ENCODE measurements at places on chromosomes 1 and 21.
A peak's percentile ranks its signal among the peaks of the same experiment; 100 is the strongest.

- no peak for DNase-seq
Observed at GRCh38 chr21:41426676-41427404, 801 bp downstream of the MX1 start.

DNA sequence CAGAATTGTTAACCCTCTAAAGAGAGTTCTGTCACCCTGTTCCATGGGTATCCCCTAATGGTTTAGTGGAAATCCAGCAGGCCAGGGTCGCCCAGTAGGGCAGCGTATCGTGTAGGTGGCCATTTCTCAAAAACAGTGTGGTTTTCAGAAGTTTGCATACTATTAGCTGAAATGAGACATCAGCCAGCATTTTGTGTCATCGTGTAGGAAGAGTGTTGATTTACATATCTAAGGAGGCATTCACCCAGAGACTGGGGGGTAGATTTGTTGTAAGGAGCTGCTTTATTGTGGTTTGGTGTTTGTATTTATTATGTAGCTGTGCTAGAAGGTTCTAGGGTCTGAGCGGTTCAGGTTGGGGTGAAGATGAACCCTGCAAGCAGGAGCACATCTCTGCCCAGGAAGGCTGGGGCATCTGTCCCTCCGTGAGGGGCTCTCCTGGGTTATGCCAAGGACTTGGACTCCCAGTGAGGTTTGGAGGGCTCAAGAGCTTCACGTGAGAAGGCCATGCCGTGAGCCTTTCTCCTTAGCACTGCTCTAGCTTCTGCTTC, 174.4 kb downstream of the PGBD5 start:
- DNase-seq, result no peak

- DNase-seq, result no peak
Observed at GRCh38 chr1:44228218-44228617, 14.9 kb downstream of the DMAP1 start.

- no peak for DNase-seq
Observed at GRCh38 chr21:39104911-39105310, 78.3 kb downstream of the PSMG1 start.

GRCh38 chr1:209618756-209619420, 33.3 kb downstream of the LAMB3 start:
- no peak for DNase-seq

GRCh38 chr1:229579059-229579673, 20.7 kb upstream of the ABCB10 start:
- DNase-seq, result peak; percentile 52

DNA sequence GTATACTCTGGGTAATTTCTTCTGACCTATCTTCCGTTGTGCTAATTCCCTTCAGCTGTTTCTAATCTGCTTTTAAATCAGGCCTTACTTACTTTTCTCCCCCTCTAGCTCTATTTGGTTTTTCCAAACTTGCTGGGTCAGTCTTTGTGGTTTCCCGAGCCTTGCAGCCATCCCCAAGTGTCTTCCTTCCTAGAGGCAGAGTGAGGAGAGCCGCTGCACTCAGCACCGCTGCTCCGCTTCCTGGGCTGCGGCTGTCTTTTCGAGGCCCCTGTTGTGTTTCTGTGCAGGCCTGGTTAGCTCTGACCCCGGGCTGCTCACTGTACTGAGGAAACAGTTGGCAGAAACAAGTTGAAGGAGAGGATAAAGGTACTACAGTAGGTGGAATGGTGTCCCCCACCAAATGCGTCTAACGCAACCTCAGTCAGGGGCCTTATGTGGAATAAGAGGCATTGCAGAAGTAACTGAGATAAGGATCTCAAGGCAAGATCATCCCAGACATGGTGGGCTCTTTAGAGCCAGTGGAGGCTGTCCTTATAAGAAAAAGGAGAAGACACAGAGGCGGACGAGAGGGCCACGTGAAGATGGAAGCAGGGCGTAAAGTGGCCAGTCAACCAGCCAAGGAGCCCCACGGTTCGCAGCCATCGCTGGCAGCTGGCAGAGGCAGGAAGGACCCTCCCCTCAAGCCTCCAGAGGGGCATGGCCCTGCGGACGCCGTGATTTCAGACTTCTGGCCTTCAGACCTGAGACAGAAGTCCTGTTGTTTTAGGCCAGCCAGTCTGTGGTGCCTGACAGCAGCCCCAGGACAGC, 10.5 kb downstream of the WNT9A start:
- DNase-seq, result no peak

DNA sequence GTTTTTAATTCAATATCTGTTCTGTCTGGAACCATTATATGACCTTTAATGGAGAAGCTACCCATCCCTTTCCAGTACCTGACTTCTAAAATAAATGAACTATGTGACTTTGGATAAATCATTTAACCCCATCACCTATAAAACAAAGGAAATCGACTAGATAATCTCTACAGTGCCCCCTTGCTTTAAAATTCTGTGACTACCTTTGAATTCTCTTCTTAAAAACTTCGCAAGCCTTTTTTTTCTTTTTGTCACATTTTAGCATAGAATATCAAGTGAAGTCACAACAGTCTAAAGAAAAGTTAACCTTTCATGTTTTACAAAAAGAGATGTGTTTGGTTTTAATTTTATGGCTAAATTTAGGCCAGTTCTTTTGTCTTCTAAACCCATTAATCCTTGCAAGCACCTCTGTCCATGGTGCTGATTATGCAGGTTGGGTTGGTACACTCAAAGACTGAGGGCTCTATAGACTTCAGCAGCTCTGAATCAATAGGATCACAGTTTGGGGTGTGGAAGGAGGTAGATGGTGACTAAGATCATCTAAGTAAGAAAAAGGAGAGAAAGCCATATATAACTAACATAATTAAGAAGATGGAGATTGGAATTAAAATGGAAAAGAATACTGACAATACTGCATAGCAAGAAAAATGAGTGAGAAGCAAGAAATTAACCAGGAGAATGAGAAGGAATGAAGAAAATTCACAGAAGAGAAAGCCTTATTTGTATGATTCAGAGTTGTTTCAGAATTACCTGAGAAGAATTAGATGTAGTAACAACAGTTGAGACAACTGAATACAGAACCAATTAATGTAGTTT, 59.2 kb downstream of the TBX15 start:
- DNase-seq, result peak; percentile 56

- no peak for DNase-seq
Observed at GRCh38 chr21:16538936-16539440, 809.2 kb downstream of the USP25 start.

DNA sequence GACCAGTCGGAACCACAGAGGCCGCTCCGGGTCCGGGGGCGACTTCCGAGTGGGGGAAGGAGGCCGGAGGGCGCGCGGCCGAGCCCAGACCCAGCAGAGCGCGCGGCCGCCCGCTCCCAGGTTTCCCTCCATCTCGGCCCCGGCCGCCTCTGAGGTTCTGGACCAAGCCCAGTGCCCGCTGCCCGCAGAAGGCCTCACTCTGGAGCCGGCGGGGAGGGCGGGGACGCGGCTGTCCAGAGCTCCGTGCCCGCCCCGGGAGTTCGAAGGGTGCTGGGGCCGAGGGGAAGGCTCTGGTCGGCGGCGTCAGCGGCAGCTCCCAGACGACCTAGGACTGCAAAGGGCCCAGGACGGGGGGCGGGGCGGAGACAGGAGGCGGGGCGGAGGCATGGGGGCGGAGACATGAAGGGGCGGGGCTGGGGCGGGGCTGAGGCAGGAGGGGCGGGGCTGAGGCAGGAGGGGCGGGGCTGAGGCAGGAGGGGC, 48.0 kb upstream of the SLC19A1 start:
- peak; percentile 68 for DNase-seq

DNA sequence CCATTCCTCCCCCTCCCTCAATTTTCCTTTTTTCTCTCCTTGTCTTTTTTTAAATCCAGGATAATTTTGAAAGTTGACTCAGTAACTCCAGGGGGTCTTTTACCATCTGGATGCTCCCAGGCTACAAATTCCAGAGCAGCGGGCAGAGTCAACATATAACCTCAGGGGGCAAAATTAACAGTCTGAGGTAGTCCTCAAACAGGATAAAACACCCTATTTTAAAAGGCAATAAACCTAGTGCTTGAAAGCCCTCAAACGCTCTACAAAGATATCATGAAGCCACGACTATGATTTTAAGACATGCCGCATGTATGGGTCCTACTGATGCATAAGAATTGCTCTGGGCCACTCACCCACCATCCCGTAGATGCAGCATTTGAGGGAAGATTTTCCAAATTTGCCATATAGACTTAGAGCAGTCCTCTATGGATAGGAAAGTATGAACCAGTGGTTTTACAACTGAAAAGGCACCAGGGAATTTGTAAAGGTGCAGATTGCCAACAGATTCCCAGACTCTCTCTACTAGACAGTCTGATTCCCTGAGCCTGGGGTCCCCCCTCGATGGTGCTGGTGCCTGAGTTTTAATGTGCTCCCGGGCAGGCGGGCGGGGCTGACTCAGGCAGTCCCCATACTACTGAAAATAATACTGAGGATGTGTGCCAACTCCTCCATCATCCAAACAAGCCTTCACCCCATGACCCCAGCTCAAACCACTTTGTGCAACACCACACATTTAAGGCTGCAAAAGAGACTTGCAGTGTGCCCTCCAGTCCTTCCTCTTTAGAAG, 37.2 kb downstream of the PTPN14 start:
- peak; percentile 53 for DNase-seq

DNA sequence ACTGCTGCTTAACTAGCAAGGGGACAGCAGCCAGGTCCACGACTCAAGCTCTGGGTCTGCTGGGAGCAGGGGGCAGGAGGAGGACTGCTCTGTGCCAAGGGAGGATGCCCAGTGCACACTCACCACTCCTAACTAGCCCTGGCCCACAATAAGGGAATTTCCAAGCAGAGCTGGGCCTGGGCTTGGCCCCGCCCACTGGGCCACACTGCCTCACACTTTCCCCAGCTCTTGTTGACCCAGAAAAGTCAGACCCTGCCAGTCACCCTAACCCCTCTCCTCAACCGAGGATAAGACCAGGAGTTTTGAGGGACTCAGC, 18.7 kb downstream of the SLC9A1 start:
- DNase-seq, result no peak

DNA sequence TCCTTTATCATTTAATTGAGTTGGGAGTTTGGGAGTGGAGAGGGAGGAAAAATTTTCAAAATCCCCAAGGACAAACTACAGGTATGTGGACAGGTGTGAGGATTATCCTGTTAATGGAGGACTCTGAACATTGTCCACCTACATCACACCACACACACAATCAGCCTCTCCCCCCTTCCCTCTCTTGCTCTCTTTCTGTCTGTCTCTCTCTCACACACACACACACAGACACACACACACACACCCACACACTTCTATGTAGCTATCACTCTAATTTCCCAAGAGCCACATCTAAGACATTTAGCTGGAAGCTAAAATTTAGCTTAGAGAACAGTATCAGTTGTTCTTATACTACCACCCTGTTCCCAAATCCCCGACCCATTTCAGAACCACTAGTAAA, 1.5 kb downstream of the S100A8 start:
- no peak for DNase-seq

DNA sequence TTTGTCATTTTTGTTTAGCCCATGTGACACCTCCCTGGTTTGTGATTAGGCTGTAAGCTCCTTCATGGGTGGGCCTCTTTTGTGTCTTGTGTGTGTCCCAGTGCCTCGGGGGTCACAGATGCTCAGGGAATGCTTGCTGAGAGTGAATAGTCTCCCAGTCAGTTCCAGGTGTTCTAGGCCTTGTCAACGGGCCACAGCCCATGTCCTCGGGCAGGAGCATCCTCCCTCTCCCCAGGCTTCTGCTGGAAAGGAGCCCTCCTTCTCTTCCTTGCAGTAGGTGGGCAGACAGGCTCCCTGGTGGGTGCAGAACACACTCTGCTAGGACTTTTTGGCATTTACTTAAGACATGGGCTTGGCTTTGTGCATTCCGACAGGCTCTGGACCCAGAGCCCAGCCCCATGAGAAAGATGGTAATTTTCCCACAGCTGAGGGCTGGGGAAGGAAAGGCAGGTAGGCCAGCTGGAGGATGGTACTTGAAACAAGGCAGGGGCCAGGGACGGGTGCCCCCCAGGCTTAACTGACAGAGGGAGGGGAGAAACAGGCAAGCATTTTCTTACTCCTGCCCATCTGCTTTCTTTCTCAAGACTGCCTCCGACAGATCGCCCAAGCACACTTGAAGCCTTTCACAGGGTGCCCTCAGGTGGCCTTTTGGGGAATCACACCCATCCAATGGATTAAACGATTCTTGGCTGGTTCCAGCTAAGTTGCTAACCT, 7.1 kb upstream of the CPLANE2 start:
- DNase-seq, result peak; percentile 89

GRCh38 chr1:214319938-214320337, 39.0 kb downstream of the SMYD2 start:
- no peak for DNase-seq

- DNase-seq, result no peak
Observed at GRCh38 chr1:32771561-32772280, 45.4 kb downstream of the YARS1 start.

GRCh38 chr1:197744979-197745378, 30.3 kb downstream of the DENND1B start:
- DNase-seq, result no peak

- peak; percentile 42 for DNase-seq
Observed at GRCh38 chr1:224212618-224213061, 29.6 kb downstream of the DEGS1 start.

DNA sequence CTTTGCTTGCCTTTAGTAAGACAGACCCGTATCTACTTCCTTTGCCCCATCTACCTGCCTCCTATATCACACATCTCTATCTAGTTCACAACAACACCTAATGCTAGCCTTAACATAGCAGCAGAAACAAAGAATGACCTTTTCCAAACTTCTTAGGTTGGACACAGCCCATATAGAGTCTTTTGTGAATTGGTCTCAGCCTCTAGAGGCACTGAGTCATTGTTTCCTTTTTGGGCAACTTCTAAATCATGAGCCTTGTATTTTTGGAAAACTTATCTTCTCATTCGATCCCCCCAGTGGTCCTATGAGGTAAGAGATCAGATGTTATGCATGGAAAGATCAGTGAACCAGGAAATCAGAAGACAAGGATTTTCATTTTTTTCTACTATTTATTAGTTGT, 679.4 kb upstream of the USP24 start:
- DNase-seq, result peak; percentile 79

DNA sequence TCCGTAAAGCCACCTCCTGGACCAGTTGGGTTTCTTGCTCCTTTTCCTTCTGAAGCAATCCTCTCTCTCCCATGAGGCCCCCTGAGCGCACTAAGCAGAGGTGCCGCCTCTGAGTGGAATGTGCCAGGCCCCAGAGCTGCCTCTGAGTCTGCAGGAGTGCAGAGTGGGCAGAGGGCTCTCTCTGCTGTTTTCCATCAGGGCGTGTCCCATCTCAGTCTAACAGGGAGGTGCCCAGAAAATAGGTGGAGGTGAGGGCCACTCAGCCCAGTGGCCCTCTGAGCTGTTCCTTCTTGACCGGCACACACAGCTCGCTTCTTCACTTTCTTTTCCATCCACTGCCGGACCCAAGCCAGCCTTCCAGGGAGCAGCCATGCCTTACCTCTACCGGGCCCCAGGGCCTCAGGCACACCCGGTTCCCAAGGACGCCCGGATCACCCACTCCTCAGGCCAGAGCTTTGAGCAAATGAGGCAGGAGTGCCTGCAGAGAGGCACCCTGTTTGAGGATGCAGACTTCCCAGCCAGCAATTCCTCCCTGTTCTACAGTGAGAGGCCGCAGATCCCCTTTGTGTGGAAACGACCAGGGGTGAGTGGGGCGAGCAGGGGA, at the start of gene CAPN9:
TSS of gene CAPN9 (plus strand) at position 262 of the 604 bp plus-strand sequence. CDS start at position 371, 109 bp downstream.
- DNase-seq, result no peak

- peak; percentile 43 for DNase-seq
Observed at GRCh38 chr1:6614019-6614928, 743 bp downstream of the PHF13 start.

- DNase-seq, result no peak
Observed at GRCh38 chr1:225845097-225845496, 35.2 kb downstream of the EPHX1 start.
